ENCODE measurements at places on chromosomes 16 and 17.
A peak's percentile ranks its signal among the peaks of the same experiment; 100 is the strongest.

DNA sequence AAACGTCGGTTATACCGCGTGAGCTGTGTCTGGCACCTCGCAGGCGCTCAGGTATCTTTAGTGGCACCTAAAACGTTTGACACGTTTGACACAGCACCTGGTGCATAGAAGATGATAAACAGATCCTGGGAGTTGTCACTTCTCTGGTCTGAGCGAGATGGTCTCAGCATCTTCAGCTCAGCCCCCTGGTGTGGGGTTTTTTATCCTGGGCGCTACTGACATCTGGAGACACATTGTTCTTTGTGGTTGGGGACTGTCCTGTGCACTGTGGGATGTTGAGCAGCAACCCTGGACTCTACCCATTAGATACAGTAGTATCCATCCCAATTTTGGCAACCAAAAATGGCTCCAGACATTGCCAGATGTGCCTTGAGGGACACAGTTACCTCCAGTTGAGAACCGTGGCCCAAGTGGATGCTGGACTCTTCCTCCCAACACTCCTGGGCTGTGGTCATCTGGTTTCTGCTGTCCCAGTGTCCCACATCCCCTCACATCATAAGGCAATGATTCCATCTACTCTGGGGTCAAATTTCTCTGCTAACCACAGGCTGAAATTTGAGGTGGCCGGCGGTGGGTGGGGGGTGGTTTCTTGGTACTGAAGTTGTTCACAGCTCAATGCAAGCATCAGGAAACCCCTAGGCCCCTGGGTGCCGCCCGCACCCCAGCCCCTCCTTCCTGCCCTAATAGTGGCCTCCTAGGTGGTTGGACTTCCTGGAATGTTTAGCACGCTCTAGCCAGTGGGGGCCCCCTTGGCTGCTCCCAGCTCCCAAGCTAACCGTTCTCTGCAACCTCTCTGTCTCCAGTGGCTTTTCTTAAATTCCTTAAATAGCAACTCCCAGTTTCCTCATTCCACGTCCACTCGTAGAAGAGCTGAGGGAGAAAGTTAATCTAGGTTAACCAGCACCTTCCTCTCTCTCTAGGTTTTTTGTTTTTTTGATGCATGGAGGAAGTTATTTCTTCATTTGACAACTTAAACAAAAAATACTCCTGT lies 124.8 kb downstream of the ABCC1 start:
- no peak for DNase-seq

DNA sequence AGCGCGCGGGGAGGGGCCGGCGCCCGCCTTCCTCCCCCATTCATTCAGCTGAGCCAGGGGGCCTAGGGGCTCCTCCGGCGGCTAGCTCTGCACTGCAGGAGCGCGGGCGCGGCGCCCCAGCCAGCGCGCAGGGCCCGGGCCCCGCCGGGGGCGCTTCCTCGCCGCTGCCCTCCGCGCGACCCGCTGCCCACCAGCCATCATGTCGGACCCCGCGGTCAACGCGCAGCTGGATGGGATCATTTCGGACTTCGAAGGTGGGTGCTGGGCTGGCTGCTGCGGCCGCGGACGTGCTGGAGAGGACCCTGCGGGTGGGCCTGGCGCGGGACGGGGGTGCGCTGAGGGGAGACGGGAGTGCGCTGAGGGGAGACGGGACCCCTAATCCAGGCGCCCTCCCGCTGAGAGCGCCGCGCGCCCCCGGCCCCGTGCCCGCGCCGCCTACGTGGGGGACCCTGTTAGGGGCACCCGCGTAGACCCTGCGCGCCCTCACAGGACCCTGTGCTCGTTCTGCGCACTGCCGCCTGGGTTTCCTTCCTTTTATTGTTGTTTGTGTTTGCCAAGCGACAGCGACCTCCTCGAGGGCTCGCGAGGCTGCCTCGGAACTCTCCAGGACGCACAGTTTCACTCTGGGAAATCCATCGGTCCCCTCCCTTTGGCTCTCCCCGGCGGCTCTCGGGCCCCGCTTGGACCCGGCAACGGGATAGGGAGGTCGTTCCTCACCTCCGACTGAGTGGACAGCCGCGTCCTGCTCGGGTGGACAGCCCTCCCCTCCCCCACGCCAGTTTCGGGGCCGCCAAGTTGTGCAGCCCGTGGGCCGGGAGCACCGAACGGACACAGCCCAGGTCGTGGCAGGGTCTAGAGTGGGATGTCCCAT lies 232.8 kb downstream of the SEC14L1 start:
- DNase-seq, result no peak

DNA sequence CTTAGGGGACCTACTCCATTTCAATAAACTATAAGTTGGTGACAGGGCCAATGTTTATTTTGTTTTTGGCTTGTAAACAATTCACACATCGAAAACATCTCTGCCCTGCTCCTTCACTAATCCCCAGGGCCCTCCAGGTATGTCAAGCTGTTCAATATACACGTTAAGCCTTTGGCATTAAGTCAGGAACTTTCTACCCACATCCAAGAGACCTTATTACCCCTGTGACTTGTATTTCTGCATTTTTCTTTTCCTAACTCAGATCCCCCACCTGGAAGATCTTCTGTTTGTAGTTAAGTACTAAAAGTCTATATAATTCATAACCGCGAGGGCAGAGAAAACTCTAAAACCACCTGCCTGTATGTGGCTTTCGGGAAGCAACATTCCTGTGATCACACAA lies 106.8 kb upstream of the AXIN2 start:
- DNase-seq, result no peak

GRCh38 chr17:57404073-57404472 lies 147.8 kb downstream of the MSI2 start:
- no peak for DNase-seq

DNA sequence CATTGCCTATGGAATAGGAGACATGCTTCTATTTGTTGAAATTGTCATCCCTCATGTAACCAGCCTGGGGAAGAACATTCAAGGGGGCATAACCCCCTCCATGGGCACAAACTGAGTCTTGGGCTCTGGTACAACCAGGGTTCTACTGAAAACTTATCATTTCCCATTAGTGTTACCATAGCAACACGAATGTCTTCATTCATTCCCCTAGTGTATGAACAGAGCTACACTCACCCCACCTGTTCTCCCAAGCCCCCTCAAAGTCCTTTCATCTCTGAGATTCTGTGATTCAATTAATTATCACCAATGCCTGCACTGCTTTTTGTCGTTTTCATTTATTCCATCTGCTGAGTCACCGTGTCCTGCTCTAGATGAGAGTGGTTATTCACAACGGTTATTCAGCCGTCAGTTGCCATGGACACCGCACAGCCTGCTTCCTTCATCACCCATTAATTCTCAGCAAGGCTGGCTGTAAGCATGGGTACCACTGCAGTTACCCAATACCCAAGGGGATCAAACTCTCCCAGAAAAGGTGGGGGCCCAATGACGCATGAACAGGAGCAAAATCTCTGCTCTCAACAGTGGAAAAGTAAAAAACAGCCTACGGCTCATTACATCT lies 1.6 kb upstream of the GAST start:
- no peak for DNase-seq

- no peak for DNase-seq
These were observed 27.6 kb downstream of the C16orf87 start for GRCh38 chr16:46803373-46803772.

DNA sequence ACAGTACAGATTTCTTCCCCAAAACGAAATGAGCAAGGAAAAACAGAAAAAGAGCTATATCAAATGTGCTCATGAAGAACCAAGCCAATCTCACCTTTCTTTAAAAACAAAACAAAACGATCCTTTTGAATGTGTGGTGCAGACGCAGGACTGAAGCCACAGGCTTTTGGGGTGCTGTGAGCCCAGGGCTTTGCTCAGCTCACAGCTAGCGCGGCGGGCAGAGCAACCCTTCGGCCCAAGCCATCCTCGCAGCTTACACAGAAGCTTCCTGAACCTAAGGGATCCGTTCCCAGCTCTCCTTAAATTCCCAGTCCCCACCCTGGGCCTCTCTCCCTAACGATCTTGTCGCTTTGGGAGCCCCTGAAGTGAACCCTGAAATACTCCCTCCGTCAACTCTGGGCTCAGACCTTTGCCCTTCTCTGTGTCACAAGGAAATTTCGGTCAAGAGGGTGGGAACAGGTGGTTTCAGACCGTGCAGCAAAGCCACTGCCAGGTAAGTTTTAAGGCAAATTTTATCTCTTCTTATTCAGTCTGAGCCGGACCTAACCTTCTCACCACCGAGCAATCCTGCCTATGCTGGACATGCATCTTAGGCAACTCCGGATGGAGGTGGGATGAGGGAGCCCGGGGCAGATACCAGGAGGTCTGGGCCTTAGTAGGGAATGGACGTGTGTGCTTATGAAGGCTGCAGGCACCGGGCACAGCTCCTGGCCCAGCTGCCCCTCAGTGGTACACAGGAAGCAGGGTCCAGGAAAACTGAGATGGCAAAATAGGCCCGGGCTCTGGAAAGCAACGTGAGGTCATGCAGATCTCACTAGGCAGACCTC lies 52.0 kb downstream of the COTL1 start:
- no peak for DNase-seq

- no peak for DNase-seq
These were observed 159.1 kb downstream of the SKAP1 start for GRCh38 chr17:48270899-48271298.

GRCh38 chr16:48352648-48353390 lies 32.4 kb downstream of the SIAH1 start:
- no peak for DNase-seq

GRCh38 chr16:50299508-50300105 lies 33.3 kb downstream of the ADCY7 start:
- DNase-seq, result no peak

- DNase-seq, result no peak
These were observed 3.8 kb upstream of the NGFR start for GRCh38 chr17:49491192-49491769.

- DNase-seq, result no peak
These were observed 3.0 kb downstream of the GFOD2 start for GRCh38 chr16:67716097-67716496.

DNA sequence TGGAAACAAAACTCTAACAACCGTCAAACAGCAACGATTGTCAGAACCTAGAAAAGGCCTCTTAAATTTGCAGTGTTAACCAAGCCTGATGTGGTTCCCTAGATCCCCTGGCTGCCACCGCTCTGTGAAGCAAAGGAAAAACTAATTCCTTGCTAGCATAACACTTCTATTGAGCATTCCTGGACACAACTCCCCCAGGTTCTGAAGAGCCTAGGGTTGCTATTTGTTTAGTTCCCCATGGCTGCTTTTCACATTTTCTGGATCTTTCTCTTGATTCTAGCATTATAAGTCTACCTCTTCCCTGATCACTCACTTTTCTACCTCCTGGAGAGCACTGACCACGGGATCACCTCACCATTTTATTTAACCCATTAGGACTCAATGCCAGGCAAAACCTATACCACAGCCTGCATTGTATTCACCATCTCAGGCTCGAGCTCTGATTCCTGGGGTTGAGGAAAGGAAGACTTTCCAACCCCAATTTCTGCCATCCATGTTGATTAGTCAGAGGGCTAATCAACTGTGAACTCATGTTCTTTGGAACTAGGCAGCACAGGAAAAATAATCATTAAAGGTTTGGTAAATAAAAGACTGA lies 692 bp upstream of the KCNJ16 start:
- no peak for DNase-seq

- DNase-seq, result no peak
These were observed 21.1 kb upstream of the AKTIP start for GRCh38 chr16:53523971-53524548.

DNA sequence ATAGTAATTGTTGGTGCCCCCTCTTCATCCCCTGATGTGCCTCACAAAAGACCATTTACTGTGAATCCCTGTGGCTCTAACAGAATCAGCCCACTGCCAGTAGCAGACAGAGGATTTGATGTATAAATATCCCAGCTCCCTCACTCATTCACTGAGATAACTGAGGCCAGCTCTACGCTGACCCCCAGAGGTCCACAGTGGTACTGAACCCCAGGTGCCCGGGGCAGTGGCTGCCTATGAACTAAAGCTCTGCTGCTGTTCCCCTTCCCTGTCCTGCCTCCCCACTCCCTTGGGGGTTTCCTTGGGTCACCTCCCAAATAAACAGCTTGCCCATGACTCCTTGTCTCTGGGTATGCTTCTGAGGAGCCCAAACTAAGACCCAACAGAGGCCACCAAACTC lies 295.8 kb downstream of the FOXL1 start:
- DNase-seq, result peak; percentile 11

DNA sequence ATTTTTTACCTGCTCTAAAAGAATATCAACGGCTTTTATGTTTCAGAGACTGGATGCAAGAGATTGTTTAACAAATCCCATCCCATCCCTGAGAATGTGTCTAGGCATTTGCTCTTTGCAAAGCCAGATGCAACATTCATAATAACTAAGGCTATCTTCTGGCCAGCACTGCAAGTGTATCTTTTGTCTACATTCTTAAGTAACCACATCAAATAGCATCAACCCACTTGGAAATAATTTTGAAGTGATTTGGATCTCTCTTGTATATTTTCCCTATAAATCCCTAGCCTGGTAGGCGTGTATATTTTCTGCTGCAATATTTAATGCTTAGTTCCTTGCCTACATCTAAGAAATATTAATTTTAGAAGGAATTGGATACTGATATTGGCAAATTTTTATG lies 64.3 kb downstream of the PIGL start:
- no peak for DNase-seq

GRCh38 chr17:71379512-71379911 lies 741.3 kb upstream of the SOX9 start:
- DNase-seq, result no peak

- no peak for DNase-seq
These were observed 42.2 kb upstream of the ALOX12 start for GRCh38 chr17:6953689-6954088.

DNA sequence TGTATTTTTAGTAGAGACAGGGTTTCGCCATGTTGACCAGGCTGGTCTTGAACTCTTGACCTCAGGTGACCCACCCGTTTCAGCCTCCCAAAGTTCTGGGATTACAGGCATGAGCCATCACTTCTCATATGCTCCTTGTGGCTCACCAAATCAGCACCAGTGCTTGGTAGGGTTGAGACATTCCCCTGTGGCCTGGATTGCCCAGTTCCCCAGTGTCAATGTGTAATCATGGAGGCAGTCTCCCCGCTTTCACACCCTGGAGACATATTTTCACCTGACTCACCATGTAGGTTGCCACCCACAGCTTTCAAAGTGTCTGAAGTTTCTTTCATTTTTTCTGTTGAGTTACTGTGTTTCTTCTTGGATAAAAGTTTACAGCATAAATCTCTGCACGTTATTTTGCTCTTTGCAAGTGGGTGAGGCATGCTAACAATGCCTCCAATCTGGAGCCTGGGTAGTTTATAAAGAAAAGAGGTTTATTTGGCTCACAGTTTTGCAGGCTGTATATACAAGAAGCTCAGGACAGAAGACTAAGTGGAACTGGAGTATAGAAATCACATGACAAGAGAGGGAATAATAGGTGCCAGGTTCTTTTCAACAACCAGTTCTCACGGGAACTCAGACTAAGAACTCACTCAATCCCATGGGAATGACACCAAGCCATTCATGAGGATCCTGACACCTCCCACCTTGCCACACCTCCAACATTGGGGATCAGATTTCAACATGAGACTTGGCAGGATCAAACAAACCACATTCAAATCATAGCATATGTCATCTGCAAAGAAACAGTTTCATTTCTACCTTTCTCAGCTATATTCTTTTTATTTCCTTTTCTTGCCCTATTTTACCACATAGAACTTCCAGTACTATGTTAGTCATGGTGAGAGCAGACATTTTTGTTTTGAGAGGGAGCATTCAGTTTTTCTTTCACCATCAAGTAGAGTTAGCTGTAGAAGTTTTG lies 113.2 kb downstream of the PHKB start:
- DNase-seq, result no peak
